Activated T-cell treated with anti-CD3 and anti-CD28 coated beads, Interleukin-2, amount 50 U/mL, for 48 hours (primary cell): ENCODE measurements at places on chromosomes 5 and 9.

DNA sequence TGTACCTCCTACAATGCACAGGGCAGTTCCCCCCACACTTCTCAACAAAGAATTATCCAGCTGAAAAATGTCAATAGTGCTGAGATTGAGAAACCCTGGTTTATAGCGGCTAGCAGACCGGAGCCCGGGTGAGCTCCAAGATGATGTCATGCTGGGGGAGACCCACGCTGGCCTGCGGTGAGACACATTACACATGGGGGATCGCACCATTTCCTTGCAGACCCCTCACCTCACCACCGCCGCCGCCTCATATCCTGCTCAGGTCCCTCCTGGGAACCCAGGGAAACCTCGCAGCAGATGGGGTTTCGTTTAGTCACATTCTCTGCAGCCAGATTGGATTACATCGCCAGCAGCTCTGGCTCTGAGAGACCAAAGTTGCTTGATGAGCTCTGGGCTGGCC is 14.7 kb upstream of the TNC start:
- DNase-seq = no peak

GRCh38 chr9:21933281-21933680 is 60.9 kb downstream of the CDKN2A start:
- DNase-seq = no peak

- no peak for DNase-seq
These were observed 129.3 kb upstream of the CDH6 start for GRCh38 chr5:31064215-31064614.

DNA sequence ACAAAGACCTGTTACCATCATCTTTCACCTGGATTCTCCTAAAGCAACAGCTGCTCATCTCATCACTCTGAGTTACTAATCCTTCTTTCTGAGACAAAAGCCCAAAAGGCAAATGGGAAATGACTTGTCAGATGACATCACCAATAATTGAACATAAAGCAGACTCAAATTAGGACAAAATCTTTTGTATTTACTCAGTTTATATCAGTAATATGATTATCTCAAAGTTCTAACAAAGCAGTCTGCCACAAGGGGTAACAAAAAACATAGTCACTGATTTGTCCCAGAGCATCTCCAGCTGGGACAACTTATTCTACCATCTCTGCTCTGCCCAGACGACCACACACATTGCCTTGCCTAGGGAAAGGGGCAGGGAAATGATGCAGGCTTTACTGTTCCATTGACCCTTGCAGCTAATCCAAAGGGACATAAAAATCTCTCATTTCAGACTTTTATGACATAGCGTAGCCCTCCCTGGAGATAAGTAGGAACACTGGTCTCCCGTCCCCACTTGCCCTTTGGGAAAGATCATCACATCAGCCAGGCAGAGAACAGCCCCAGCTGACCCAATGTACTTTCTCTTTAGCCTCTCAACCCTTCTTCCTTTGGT is 249.5 kb upstream of the PTGER4 start:
- no peak for DNase-seq

- no peak for DNase-seq
These were observed 49.4 kb upstream of the ORM1 start for GRCh38 chr9:114273461-114273881.

- no peak for DNase-seq
These were observed 34.6 kb downstream of the CPLANE1 start for GRCh38 chr5:37214550-37214949.

- no peak for DNase-seq
These were observed 90.7 kb downstream of the PPARGC1B start for GRCh38 chr5:149820536-149821510.

DNA sequence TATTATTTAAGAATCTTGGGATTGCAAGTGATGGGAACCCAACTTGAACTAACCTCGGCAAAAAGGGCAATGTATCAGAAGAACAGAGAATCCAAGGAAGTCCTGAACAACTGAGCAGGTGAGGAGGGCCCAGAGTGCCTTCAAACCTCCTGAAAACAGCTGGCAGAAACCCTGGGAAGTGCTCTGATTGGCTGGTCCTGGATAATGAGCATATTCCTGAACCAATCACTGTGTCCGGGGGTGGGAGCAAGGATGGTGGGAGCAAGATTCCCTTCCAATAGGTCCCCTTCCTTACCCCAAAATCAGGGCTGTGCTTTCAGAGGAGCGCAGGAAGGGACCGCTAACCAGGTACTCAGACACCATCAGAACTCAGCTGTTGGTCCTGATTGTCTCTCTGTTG is 31.9 kb upstream of the TBC1D2 start:
- no peak for DNase-seq

DNA sequence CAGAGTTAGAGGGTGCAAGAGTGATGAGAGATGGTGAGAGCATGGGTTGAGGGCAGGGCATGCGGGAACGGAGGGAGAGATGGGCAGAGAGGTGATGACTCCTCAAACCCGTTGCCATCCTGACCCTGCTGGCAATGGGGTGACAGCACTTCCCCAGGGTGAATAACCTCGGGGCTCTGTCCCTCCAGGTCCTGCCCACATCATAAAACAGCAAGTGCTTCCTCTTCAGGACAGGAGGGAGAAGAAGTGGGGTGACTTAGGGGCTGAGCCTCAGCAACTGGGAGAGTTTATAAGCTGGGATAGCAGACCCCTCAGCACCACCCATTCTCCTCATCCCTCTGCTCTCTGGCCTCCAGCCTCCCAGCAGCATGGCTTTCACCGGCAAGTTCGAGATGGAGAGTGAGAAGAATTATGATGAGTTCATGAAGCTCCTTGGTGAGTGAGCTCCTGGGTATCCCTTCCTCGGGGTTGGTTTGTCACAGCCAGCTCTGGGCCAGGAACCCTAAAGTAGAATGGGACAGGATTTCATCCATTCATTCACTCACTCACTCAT is at the start of gene FABP6:
Gene FABP6 (plus strand): TSS at position 317 of the 553 bp plus-strand sequence. CDS start 52 bp downstream, at position 369.
- DNase-seq = no peak

DNA sequence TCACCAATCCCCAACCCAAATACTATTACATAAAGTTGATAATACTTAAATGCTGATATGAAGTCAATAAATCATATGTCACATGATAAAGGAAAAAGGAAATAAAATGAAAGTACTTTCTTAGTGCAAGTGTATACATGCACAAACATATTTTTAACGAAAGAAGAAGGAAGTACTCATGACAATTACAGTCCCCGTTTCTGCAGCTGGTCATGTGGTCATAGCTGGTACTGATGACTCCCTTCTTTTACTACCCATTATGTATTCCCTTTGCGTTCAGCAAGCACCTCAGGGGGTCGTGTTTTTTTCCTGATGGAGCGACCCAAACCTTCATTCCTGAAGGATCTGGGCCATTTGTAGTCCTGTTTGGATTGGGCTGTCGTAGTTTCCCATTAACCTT is 27.3 kb downstream of the CENPP start:
- DNase-seq = no peak

DNA sequence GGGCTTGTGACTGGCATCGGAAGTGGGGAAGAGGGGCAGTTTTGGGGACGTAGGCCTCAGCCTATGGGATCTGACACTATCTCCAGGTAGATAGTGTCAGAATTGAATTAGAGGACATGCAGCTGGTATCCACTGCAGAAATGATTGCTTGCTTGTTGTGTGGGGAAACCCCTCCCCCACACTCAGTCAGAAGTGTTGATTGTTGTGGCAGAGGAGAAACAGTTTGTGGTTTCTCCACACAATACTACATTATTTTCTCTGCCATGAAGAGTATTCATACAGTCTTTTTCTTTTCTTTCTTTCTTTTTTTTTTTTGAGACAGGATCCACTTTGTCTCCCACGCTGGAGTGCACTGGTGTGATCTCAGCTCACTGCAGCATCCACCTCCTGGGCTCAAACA is 113.9 kb downstream of the ARRDC3 start:
- no peak for DNase-seq

- DNase-seq = peak; percentile 46
These were observed 24.7 kb upstream of the CETN3 start for GRCh38 chr5:90434116-90434714.

DNA sequence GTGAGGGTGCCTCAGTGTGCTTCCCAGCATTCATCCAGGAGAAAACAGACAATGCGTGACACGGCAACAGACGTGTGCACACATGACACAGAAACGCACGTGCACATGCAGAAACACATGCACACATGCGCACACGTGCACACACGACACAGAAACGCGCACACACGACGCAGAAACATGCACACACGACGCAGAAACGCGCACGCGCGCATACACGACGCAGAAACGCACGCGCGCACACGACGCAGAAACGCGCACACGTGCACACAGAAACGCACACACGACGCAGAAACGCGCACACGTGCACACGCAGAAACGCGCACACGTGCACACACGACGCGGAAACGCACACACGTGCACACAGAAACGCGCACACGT is 16.5 kb downstream of the TPPP start:
- no peak for DNase-seq

GRCh38 chr5:85132269-85132668 is 747.6 kb upstream of the EDIL3 start:
- DNase-seq = no peak

- peak; percentile 17 for DNase-seq
These were observed 26.2 kb upstream of the TNFAIP8 start for GRCh38 chr5:119329666-119330065.

GRCh38 chr9:84121991-84122523 is 141.5 kb downstream of the RMI1 start:
- DNase-seq = no peak

GRCh38 chr5:71013575-71013974 is 11.6 kb downstream of the NAIP start:
- DNase-seq = no peak

- DNase-seq = no peak
These were observed 150.6 kb downstream of the ERCC6L2 start for GRCh38 chr9:96025995-96026602.

DNA sequence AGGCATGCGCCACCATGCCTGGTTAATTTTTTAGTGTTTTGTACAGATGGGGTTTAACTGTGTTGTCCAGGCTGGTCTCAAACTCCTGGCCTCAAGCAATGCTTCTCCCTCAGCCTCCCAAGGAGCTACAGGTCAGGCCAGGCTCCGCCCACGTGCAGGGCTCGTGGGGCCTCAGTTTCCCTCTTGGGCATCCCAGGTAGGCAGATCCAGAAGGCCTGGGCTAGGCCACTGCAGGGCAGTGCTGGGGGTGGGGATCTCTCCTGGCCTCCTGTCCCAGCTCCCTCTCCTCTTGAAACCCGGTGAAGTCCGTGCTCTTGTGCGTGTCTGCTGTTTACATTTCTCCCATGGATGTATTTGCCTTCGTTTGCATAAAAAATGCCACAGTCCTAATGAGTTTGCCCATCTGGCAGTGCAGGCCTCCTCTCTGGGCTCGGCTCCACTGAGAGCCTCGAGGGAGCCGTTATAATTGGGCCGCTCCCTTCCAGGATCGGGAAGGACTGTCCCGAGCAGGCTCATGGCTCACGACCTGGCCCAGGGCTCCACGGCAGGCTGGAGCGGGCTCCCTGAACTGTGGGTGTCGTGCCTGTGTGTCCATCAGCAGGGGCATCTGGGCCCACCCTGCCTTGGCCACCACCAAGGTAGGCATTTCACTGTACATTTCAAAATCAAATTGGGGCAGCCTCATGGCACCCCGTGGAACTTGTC is 52.6 kb upstream of the RUFY1 start:
- DNase-seq = no peak

DNA sequence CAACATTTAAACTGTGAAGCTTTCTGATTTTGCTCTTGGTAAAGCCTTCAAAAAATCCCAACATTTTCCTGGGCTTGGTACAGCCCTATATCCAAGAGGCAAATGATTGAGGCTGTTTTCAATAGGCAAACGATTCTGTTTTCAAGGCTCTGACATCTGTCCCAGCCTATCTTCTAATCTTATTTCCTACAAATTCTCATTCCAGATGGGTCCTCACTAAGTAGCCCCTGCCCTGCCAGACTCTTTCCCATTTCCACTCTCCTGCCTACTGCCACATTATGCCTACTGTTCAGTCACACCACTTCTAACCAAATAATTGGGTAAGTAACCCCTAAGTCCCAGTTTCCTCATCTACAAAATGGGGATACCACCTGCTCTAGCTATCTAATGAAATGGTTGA is 3.5 kb downstream of the GBA2 start:
- DNase-seq = no peak

- no peak for DNase-seq
These were observed 394.5 kb downstream of the ARHGEF28 start for GRCh38 chr5:74020503-74020902.

DNA sequence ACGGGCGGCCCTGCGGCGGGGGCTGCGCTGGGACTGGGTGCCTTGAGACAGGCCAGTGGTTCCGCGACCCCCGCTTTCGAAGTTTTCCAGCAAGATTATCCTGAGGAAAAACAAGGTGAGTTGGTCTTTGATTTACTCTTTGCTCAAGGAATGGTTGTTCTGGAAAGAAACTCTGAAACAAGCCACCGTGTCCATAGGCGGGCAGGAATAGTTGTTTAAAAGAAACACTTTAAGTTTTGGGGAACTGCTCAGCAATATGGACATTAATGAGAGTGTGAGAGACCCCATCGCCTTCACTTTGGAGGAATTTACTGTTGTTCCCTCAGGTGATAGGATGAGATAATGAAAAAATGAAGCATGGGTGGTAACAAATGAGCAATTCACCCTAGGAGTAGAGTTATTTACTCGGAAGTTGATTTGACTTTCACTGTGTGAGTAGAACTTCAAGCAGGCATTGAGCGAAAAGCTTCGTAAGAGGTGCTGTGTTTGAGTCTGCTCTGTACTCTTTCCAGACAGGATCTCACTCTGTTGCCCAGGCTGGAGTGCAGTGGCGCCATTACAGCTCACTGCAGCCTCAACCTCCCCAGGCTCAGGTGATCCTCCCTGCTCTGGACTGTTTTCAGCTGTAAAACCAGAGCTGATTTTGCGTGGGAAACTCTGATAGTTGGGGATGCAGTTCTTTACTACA is 1.1 kb downstream of the DMRTA1 start:
- DNase-seq = no peak

DNA sequence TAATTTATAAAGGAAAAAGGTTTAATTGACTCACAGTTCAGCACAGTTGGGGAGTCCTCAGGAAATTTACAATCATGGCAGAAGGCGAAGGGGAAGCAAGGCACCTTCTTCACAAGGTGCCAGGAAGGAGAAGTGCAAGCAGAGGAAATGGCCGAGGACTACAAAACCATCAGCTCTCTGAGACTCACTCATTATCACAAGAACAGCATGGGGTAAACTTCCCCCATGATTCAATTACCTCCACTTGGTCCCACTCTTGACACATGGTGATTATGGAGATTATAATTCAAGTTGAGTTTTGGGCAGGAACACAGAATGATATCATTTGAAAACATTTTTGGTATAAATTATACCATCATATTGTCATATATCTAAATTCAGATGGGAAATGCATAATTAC is 934.7 kb downstream of the CDH12 start:
- DNase-seq = no peak

GRCh38 chr5:112634166-112634565 is 103.5 kb upstream of the APC start:
- no peak for DNase-seq

DNA sequence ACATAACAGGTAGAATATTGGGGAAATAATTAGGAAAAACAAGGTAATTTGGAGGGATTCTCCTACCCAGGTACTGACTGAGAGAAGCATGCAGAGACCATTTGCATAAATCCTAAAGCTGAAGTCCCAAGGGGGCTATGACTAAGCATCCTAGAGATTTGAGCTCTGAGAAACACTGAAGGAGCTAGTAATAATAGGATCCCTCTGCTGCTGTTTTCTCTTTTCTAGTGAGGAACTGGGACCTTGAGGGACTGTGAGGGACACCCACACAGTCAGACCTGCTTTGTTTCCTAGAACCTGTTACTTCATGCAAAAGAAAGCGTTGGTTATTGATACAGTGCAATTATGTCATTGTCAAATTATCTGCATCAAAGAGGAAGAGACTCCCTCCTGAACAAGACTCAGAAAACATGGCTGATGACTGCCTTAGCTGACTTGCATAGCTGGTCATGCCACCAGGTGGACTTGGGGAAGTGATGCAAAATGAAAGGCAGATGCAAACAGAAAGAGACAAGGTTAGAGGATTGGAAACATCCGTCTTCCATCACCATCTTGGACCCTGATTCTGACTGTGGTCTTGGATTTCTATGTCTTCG is 335.4 kb downstream of the NTRK2 start:
- DNase-seq = no peak
